ENCODE measurements at places on chromosomes 5 and 9.

- no peak for DNase-seq
Observed at GRCh38 chr9:11097020-11097419, 484.2 kb upstream of the PTPRD start.

DNA sequence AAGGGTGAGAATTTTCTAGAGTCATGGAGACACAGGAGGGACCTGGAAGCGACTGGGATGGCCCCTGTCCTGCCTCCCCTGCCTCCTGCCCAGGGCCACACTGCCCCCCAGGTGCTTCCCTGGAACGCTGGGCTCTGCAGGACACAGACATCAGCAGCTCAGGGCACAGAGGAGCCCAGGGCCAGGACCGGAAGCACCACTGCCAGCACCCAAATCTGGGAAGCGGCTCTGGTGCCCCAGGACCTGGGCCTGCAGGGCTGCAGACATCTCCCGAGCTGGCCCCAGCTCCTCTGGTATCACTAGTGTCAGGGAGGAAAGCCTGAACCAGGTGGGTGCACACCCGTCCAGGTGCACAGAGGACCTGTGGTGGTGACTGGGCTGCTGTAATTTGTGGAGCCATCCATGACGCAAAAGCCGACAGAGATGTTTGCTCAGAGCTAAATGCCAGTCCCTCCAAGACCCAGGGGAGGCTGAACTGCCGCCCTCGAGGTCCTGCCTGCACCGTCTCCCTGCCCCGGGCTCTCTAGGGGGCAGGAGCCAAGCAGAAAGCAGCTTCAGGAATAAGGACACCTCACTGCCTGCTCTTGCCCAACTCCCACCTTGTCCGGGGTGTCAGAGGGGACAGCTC is 46.0 kb upstream of the SIMC1 start:
- no peak for DNase-seq

GRCh38 chr9:95273369-95274022 is 44.0 kb downstream of the FANCC start:
- DNase-seq = no peak

- no peak for DNase-seq
Observed at GRCh38 chr9:22039258-22039657, 30.2 kb upstream of the CDKN2B start.

DNA sequence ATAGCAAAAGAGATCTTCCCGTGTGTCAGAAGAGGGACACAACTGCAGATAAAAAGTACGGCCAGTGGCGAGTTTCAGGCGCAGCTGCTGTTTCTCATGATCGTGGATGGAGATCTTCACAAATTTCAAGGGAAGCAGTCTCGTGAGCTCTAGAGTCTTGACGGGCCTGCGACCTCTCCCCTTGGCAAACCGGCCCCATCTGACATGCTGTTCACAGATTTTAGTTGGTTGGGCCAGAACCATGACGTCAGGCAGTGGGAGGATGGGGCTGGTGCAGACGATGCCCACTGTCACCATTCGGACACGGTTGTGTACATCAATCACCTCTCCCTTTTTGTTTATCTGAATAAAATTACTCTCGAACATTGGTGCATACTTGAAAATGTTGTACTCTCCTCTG is 396 bp downstream of the GARIN3 start:
- DNase-seq = no peak

GRCh38 chr5:179621551-179622214 is 1.8 kb downstream of the HNRNPH1 start:
- no peak for DNase-seq

- no peak for DNase-seq
Observed at GRCh38 chr9:106861640-106862109, 1.3 kb upstream of the ZNF462 start.

GRCh38 chr9:96620832-96621269 is 1.2 kb upstream of the CDC14B start:
- peak; percentile 13 for DNase-seq
